Mammary epithelial cell (primary cell): ENCODE measurements at places on chromosomes 2 and 18.

DNA sequence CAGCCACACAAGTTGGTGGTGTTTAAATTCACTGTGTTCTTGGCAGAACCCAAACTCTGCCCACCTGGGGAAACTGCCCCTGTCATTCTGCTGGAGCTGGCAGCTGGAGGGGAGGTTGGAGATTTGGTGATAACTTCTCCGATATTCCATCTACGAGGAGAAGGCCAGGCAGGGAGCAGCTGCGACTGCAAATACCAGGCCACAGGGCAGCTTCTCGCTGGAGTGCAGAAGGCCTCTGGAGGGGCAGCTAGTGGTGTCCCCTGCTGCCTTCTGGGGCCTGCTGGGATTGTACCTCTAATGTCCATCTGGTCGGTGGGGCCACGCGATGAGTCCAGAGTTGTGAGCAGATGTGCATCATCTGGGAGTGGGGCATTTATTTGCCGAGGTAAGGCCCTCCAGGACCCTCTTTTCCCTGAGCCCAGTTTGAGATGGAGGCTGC, 98.9 kb downstream of the ACKR3 start:
- no peak for DNase-seq

DNA sequence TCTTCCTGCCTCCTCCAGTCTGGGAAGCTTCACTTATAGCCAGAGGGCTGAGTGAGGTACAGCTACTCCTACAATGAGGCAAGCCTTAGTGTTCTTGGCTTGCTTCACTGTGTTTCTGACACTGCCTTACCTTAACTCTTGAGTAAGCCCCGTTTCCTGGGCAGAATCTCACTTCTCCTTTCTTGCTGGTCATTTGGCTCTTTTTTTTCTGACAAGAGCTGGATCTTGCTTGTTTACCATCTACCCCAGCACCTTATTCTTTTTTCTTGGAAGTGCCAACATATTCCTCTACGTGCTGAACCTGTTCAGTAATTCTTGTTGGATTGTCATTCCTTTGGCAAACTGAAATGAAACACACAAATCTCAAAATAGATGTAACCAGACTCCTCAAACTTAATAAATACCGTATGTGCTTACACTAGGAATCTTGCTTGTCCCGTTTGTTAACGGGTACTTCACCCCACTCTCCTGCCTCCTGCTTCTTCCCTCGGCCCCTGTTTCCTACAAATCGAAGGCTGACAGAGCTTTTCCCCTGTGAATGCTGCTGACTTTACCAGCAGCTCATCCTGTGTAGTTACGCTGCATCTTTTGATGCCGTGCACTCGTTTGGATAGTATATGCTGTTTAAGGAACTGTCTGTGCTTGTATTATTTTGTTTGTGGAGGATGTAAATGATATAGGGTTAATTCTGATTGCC, 132.2 kb downstream of the FMNL2 start:
- peak; percentile 79 for DNase-seq

DNA sequence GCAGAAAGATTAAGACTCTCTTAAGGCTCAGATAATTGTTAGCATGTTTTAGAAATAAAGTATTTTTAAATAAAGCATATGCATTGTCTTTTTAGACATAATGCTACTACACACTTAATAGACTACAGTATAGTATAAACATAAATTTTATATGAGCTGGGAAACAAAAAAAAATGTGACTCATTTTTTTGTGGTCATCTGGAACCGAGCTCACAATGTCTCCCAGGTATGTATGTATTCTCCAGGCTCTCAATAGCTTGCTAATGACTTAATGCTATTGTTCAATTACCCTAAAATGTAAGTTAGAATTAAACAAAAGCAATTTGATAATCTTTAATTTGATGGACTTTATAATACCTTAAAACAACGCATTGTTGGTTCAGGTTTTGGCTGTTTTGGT, 167.2 kb downstream of the NUP35 start:
- peak; percentile 53 for DNase-seq

DNA sequence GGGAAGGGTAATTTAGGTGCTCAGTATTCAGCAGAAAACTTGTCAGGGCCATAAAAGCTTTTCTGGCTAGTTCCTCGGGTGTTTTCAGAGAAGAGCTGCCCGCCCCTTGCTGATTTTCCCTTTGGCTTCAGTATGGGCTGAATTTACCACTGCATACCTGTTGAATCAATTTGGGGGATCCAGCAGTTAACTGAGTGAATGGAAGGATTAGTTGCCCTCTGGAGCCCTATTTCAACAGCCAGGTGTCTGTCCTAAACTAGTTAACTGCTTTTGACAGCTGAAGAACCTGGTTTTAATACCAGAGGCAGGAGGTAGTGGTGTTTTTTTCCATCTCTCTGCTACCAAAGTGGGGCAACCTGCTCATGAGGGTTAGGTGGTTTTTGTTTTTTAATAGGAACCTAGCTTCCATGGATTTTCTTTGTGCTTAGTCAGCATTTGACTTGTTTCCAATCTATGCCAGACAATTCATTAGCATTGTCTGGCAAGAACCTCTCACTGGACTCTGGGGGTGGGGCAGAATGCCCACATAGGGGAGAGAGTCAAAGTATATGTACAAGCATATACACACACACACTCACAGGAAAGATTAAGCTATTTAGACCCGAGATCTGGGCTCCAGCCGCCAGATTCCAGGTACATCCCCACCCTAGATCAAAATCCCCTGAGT, 166.5 kb upstream of the SIX3 start:
- DNase-seq = no peak

DNA sequence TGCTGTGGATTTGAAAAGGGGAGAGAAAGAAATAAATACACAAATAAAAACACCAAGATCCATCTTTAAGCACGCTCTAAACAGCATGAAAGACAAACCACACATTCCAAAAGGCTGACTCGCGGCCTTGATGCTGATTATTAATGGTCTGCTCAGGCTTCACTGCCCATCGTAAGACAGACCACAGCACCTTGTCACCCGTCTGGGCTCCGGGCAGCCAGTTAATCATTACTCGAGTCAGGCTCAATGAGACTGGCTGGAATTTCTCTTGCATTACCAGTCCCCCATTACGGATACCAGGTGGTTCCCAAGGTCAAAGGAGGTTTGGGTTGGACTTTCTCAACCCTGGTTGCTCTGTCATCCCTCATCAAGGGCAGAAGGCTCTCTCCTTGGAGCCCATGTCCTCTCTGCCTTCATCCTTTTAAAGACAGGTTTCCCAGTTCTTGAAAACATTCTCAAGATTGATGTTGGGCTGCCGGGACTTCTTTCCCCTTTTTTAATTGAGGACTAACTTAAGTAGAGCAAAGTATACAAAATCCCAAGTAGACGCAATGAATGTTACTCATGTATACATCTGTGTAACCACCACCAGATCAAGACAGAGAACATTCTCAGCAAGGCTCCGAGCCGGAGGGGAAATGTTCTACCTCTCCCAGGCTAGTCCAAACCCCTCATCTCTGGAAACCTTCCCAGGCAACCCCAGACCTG, 8.1 kb downstream of the SMAD7 start:
- peak; percentile 98 for DNase-seq

DNA sequence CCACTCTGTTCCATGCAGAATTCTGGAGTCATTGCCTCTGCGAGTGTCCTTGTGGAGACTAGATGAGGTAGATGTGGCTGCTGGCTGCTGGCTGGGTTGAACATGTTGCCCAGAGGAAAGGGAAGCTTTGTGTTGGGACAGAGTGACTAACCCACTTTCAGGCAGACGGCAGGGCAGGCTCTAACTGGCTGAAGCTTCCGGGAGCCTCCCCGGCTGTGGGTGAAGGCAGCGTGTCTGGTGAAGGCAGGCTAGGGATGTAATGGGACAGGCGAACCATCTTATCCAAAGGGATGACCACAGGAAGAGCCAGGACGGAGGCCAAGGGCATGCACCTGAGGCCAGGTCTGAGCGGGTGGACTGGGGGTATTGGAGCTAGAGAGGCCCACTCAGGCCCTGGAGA, 16.0 kb downstream of the ASPRV1 start:
- peak; percentile 90 for DNase-seq
